CD4-positive, alpha-beta memory T cell (primary cell): ENCODE measurements at places on chromosomes 1 and 21.

GRCh38 chr1:80202118-80202517 is 1195.6 kb upstream of the ADGRL4 start:
- no peak for DNase-seq

GRCh38 chr1:59815892-59816291 is 1.1 kb downstream of the HOOK1 start:
- peak; percentile 31 for DNase-seq

DNA sequence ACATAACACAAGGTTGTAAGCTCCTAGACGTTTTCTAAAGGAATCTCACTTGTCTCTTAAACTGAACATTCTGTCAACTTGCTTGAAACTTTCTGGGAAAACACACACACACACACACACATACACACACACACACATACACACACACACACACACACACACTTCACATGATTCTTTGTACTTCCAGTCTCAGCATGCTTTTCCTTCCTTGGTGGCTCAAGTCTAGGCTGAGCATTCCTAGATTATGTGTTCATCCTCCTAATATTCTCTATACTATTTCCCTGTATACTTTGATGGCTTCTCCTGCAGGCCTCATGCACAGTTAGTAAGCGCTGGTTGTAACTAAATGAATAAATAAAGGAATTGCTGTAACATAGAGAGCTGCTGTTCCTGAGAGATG is 372.1 kb downstream of the PTPRC start:
- DNase-seq: no peak

DNA sequence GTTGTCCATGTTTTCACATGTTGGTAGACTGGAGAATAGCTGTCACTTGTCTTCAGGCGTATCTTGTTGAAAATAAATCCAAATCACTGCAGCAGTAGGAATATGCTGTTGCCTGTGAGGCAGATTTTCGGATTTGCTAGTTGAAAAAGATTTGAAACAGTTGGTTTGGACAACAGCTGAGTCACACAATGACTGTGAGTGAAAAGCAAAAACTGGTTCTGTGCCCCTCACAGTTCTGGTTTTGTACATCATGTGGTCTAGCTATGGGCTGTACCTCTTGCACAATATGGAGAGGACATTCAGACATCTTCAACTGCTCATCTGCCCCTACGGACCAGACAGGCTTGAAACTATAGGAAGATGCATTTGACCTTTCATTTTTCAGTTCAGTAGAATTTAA is 1.8 kb downstream of the ARF1 start:
- no peak for DNase-seq

GRCh38 chr1:65027666-65028358 is 61.5 kb upstream of the JAK1 start:
- no peak for DNase-seq

GRCh38 chr1:155263067-155263466 is 907 bp upstream of the SCAMP3 start:
- DNase-seq: no peak

- DNase-seq: no peak
Observed at GRCh38 chr1:53541263-53541625, 82.0 kb downstream of the DMRTB1 start.

GRCh38 chr1:71428029-71428428 is 347.2 kb upstream of the ZRANB2 start:
- no peak for DNase-seq

GRCh38 chr1:15940110-15941043 is 35.5 kb downstream of the ZBTB17 start:
- no peak for DNase-seq

DNA sequence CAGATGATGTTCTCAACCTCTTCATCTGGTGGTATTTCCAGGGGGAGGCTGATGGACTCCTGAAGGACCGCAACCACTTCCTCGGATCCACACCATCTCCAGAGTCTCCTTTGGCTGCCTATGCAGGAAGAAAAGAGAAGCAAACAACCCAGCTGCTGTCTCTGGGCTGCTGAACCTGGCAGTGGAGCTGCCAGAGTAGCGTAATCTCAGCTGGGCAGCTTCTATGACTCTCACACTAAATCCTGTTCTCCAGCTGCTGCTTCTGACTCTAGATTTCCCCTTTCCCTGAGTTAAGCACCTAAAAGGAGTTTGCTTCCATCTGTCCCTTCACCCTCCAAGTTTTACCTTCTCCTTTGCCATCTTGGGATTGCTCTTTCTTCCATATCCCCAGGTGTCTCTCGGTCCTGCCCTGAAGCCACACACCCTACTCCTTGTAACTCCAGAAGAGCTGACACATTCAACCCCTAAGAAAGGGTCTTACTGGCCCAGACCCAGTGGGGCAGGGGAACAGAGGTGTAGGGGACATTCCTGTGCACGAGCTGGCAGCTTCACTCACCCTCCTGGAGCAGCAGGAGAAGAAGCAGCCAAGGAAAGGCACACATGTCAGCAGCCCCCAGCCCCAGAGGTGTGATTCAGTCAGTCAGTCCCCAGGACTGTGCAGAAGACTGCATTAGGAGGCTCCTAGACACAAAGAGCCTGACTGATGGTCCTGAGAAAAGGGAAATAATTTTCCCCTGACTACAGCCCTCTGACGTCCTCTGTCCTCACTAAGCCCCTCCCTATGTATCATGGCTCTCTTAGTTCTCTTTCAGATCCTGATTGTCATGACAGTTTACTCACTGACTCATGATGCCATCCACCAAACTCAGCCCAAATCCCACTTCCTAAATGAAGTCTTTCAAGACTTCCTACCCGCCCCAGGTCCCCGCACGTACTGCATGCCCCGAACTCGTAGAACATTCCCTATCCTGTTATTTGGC is at the start of gene SLAMF9:
TSS of gene SLAMF9 (minus strand) at position 702 of the 980 bp plus-strand sequence. CDS start at position 602, 100 bp downstream.
- DNase-seq: no peak

GRCh38 chr1:171794085-171794484 is 12.6 kb downstream of the METTL13 start:
- peak; percentile 14 for DNase-seq

- no peak for DNase-seq
Observed at GRCh38 chr1:78492386-78492950, 1.7 kb downstream of the PTGFR start.

- no peak for DNase-seq
Observed at GRCh38 chr1:89945852-89946476, 48.9 kb upstream of the ZNF326 start.

DNA sequence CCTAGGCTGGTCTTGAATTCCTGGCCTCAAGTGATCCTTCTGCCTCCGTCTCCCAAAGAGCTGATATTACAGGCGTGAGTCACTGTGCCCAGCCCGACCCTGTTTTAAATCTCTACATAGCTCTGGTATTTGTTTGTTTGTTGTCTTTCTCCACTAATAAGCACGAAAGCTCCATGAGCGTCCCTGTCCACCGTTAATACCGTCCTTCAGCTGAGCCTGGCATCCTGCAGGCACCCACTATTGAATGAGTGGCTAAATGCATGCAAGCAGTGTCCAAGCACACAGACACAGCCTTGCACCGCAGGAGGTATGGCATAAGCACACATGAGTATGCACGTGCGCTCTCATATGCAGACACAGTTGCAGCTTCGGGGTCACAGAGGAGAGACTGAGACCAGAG is 4.5 kb upstream of the COL16A1 start:
- no peak for DNase-seq

DNA sequence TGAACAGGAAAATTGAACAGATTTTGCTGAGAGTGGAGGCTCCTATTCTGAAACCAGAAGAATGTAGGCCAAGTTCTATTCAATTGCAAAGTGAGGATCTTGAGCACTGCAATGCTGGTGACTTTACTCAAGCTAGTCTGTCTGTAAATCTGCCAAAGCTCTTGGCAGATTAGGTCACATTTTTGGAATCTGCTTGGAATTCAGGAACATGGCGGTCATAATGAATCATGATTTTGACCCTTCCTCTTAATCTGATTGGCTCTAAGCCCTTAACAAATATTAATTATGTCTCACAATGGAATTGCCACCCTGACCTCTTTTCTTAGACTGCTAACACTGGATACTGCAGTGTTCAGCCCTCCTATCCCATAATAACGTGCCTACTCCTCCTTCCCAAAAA is 7.2 kb upstream of the GNG12 start:
- DNase-seq: no peak

DNA sequence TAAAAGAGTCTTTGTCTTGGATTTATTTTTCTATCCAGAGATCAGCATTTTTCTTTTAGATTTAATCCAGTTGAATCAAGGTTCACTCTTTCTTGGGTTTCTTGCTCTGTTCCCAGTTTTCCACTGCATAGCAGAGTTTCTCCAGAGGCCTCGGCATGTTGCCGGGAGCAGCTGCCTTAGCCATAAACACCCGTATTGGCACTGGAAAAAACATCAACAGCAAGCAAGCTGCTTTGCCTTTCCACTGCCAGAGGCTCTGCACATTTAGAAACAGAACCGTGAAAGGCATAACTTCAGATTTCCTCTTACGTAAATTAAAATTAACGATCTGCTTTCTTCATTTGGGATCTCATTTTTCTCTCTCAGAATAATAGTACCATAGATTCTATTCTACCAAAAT is 181.8 kb upstream of the L1TD1 start:
- no peak for DNase-seq
